ENCODE measurements at places on chromosomes 16 and 17.

DNA sequence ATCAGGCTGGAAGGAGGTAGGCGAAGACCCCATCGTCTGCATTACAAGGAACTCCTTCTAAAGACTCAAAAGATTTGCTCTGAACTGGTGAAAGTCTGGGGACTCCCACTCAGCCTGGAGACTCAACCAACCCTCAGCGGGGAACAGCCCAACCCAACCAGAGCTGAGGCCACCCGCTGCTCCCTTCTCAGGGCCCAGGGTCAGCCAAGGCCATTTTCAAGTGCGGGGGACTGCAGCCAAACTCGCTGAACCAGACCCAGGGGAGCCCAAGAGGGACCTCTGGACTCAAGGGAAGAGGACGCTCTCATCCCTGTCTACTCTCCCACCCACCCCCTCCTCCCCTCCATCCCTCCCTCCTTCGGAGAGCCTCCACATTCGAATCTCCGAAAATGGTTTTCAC lies 24.1 kb downstream of the XYLT1 start:
- DNase-seq, result no peak

DNA sequence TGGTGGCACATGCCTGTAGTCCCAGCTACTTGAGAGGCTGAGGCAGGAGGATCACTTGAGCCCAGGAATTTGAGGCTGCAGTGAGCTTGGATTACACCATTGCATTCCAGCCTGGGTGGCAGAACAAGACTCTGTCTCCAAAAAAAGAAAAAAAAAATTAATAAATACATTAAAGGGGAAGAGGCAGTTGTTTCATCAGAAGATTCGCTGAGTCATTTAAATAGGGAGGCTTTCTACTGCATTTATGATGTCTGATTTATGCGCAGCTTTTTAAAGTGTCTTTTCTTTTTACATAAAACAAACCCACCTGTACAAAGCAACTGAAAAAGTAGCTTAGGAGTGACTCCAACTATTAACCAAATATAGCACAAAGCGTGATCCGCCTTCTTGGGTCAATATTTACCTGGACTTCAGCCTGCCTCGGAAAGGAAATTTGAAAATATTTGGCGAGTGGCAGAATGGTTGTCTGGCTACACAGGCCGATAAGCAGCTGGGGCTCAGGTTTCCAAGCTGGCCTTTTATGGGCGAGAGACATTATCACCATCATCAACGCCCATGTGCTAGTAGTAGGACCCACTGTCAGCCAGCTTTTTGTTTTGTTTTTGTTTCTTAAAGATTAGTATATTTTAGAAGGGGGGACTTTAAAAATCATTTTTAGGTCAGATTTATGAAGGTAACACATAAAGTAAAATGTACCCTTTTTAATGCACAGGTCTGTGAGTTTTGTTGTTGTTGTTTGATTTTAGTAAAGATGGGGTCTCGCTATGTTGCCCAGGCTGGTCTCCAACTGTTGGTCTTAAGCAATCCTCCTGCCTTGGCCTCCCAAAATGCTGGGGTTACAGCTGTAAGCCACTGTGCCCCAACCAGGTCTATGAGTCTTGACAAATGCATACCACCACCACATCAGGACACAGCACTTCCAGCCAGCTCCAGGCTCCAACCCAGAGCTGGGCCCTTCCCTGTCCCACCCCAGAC lies 42.5 kb upstream of the RASD1 start:
- no peak for DNase-seq

DNA sequence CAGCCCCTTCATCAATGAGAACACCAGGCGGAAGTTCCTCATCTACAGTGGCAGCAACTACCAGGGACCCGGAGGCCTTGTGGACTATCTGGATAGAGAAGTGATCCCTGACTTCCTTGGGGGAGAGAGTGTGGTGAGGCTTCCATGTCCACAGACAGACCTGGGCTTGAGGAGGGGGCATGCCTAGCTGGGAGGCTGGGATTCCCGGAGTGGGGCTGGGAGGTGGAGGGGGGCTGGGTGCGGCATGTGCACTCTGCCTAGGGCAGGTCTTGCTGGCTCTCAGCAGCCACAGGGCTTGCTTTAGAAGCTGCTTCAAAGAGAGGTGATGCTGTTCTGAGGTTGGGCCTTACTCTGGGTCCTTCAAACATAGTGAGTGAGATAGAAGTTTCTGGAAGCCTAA lies 27.8 kb downstream of the NAGPA start:
- DNase-seq, result no peak

GRCh38 chr16:48132696-48133095 lies 23.1 kb downstream of the ABCC12 start:
- no peak for DNase-seq

- no peak for DNase-seq
Measured at GRCh38 chr17:65560628-65561451, 608 bp downstream of the AXIN2 start.

DNA sequence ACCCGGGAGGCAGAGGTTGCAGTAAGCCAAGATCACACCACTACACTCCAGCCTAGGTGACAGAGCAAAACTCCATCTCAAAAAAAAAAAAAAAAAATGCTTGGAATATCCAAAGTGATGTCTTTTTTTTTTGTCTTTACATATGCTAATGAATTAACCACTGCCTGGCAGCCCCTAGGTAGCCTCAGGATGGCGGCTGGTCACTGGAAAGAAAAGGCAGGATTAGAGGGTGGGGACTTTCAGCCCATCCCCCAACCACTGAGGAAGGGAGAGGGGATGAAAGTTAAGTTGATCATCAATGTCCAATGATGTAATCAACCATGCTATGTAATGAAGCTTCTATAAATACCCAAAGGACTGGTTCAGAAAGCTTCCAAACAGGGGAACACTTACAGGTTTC lies 26.8 kb downstream of the RNF157 start:
- DNase-seq, result no peak

DNA sequence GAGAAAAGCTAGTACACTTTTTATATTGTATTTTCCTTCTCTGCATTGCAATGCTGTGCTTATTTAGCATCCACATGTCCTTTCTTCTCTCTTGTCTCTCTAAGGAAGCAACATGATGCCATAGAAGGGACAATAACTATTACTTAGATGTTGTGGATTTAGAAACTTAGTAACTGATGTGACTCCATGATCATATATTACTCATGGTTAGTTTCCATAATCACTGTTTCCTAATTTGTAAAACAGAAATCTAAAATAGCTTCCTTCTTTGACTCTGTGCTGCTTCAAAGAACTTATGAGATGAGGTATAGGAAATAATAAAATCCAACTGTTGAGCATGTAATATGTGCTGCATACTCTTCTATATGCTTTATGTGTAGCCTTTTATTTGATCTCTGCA lies 6.6 kb upstream of the ABCA5 start:
- DNase-seq, result no peak

GRCh38 chr16:73414638-73415037 lies 366.7 kb upstream of the ZFHX3 start:
- DNase-seq, result no peak

- DNase-seq, result no peak
Measured at GRCh38 chr16:75062135-75062975, 54.2 kb downstream of the LDHD start.

DNA sequence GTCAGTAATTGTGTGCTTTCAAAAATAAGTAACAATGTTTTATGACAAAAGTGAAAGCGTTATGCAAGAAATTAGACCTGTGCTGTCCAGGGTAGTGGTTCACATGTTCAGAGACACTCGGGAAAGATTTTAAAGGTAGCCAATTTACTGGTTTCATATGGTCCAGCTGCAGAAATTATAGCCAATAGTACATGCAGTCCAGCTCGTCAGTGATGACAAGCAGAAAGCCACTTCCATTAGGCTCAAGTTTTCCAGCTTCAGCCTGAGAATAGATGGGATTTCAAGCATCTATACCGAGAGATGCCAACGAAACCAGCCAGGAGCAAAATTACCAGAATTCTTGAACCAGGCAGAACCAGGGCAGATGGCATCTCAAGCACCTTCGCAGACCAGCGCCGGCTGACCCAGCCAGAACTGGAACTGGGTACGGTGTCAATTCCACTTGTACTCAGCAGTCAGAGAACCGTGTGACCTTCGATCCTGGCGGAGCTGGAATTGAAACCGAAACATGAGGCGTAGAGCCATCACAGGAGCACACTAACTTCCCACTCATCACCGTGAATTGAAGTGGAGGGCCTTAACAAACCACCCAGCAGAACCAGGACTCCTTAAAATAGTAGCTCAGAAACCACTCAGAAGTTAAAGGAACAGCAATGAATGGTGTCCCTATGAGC lies 207.9 kb upstream of the HSBP1 start:
- no peak for DNase-seq

- no peak for DNase-seq
Measured at GRCh38 chr16:16915771-16916170, 536.8 kb downstream of the NPIPA7 start.

DNA sequence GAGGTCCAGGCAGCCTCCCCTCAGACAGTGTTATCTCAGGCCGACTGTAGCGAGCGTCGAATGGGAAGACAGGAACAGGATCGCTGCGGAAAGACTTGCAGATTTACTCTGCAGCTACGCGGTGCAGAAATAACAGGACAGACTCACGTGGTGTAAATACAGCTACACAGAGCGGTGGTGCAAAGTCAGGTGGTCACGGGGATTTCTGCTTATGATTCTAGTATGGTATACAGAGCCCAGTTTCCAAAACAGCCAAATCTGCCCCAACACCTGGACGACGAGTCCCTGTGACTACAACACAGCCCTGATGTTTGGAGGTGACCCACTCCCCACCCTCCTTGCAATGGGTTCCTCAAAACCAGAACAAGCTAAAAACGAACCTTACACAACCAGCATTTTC lies 40.6 kb upstream of the ABR start:
- DNase-seq, result no peak

DNA sequence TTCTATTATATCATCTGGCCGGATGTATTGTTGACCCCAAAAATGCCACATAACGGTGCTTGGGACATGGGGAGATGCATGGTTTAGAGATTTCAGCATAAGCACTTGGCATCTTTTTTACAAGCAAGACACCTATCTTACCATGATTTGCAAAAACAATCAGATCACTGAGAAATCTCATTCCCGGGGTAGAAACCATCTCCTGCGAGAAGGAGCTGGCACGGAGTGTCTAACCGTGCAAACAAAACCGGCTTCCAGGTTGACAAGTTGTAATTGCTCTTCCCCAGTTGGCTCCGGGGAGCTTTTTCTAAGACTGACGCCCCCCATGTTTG lies 1.0 kb downstream of the SLC16A6 start:
- DNase-seq, result no peak

DNA sequence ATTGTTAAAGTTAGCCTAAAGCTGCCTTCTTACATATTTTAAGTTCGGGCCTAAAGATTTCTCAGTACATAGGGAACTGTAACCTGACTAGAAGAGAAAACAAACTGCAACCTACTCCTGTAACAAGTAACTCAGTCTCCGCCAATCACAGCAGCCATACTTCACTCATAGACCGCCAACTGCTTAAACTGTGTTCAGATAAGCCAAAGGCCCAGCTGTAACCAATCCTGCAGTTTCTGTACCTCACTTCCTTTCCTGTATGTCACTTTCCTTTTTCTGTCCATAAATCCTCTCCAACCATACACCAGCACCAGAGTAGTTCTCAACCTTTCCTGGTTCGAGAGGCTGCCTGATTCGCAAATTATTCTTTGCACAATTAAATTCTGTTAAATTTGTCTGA lies 41.5 kb downstream of the GLG1 start:
- no peak for DNase-seq

GRCh38 chr16:11956558-11956957 lies 8.5 kb upstream of the TNFRSF17 start:
- no peak for DNase-seq

GRCh38 chr17:17421346-17422216 lies 55.2 kb upstream of the MED9 start:
- no peak for DNase-seq

GRCh38 chr17:73141411-73141810 lies 23.4 kb upstream of the SSTR2 start:
- DNase-seq, result no peak

DNA sequence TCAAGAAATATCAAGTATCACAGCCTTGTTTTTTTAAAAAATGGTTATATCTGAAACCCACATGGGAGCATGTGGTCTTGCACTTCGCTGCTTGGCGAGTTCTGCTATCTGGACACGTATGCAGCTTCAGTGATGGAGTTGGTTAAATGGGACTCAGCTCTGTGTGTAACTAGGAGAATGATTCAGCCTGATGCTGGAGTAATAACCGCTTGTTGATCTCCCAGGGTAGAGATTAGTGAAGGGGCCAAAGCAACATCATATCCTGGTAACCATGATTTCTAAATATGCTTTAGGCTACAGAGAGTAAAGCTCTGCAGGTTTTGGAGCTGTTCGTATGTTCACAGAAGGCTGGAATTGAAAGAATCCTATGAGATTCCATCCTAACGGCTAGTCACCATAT lies 63.2 kb downstream of the IQCK start:
- DNase-seq, result no peak

DNA sequence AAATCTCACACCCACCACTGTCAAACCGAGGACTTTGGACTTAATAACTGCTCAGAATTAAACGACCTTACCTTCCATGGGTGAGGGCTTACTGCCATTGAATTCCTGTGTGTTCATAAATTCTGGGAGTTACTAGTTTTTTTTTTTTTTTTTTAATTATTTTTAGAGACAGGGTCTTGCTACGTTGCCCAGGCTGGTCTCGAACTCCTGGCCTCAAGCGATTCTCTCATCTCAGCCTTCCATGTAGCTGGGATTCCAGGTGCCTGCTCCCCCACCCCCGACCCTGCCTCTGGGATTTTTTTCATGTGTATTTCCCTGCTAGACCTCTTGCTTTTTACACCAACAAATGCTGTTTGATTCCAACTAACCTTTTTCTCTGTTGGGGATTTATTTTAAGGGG lies 14.9 kb upstream of the CD300A start:
- no peak for DNase-seq

- DNase-seq, result no peak
Measured at GRCh38 chr16:19008245-19009169, 24.8 kb downstream of the TMC7 start.

DNA sequence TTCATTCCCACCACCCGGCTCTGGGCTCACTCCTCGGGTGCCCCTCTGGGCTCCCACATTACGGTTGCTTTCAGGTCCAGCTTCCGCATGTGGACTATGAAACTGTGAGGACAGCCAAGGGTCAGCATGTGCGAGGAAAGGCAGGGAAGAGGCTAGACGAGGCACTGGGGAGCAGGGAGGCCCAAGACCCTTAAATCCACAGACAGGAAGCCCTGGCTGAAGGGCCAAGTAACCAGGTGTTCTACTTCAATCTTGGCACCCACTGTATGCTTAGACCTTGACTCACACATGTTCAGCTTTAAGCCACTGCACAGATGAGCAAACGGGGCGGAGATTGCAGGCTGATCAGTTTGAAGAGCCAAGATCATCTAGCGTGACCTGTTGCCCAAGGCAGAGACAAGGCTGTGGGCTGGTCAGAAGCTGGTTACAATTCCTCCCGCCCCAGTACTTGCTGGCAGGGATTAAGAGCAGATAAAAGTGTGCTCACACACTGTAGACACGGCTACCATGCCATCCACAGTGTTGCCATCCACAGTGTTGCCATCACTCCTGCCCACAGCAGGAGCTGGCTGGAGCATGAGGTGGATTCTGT lies at the start of gene CES4A:
Gene CES4A (plus strand): TSS at position 393 of the 592 bp plus-strand sequence. CDS start 184 bp downstream, at position 577.
- DNase-seq, result no peak

GRCh38 chr17:39132192-39132610 lies 19.2 kb downstream of the PLXDC1 start:
- no peak for DNase-seq

GRCh38 chr17:44095647-44096496 lies 25.3 kb downstream of the G6PC3 start:
- peak; percentile 73 for DNase-seq

GRCh38 chr17:57629470-57629869 lies 115.6 kb downstream of the CCDC182 start:
- no peak for DNase-seq

All from NCI-H187 treated with DMSO at 0.1 percent for 48 hours (cell line).